ENCODE measurements at places on chromosomes 16 and 17.

DNA sequence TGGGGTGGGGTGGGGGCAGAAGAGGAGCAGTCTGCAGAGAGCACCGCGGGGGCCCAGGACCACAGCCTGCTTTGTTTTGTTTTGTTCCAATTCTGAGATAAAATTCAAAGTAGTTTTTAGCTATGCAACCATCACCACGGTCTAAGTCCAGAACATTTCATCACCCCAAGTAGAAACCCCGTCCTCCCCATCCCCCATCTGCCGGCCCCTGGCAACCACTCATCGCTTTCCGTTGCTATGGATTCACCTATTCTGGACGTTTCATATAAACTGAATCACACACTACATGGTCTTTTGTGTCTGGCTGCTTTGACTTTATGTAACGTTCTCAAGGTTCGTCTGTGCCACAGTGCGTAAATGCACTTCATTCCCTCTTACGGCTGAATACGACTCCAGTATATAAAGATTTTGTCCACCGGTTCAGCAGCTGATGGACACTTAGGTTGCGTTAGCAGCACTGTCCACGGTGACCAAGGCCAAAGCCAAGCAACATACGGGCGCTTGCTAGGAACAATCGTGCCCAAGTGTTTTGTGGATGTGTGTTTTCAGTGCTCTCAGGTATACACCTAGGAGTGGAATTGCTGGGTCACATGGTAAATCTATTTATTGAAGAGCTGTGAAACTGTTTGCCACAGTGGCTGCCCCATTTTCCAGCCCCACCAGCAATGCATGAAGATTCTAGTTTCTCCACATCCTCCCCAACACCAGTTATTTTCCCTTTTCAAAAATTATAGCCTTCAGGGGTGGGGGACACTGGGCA is 27.7 kb upstream of the RASD1 start:
- DNase-seq, result no peak

DNA sequence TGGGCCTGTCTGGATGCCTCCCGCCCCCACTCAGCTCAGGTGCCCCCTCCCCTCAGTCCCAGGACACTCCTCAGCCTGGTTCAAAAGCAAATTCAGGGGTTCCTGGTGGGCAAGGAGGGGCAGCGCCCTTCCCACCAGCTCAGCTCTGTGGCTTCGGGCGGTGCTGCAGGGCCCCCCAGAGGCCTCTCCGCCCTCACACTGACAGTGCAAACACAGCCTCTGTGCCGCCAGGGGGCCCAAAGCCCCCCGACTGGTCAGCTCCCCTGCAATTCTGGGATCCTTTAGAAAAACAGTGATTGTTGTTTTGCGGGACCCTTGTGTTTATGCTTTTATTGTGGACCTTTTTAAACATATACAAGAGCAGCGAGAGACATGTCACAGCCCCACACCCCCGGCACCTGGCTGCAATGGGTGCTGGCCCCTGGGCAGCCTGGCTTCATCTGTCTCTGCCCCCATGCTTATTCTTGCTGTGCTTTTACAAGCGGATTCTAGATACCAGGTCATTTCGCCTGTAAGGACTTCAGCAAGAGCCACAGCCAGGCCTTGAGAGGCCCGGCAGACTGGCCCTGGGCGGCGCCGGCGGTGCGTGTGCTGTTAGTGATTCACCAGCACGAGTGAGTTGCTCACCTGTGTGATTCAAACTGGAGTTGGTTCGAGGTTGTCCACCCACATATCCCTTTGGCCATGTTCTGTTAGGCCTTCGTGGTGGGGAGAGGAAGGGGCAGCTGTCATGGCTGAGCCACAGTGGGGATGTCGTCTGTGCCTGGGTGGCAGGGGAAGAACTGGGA is 21.2 kb downstream of the ZNF469 start:
- no peak for DNase-seq

DNA sequence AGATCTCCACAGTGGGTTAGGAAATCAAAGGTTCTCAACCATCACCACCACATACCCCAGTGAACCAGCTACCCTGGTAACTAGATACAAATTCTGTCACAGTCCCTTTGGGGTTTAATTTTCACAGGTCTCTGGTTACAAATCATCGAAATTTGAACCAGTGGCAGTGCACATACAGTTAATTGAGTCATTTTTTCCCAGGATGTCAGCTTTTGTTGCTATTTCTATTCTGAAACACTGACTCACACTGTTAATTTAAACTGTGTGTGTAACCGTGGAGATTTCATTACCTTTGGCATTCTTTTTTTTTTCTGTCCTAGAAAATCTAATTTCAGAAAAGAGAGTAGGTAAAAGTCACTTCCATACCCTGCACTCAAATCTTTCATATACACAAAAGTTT is 511.5 kb downstream of the TOX3 start:
- DNase-seq, result no peak

GRCh38 chr17:79393358-79394052 is 217.3 kb downstream of the RBFOX3 start:
- peak; percentile 88 for DNase-seq

GRCh38 chr17:62629556-62630364 is 2.3 kb downstream of the MRC2 start:
- DNase-seq, result no peak

DNA sequence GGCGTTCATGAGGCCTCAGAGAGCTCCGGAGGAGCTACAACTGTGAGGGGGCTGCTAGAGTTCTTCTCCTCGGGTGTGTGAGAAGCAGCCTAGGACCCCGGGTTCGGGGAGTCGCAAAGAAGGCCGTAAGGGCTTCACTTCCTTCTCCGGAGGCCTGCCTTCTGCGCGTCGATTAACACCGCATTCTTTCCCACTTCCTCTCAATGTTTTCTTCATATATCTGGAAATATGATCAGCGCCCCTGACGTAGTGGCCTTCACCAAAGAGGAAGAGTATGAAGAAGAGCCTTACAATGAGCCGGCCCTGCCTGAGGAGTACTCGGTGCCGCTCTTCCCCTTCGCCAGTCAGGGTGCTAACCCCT is 449 bp downstream of the SMCR8 start:
- no peak for DNase-seq

All from Peyer's patch (tissue), 4 donors.